Dorsolateral prefrontal cortex (tissue), 122 donors: ENCODE measurements at places on chromosomes 7 and 10.

DNA sequence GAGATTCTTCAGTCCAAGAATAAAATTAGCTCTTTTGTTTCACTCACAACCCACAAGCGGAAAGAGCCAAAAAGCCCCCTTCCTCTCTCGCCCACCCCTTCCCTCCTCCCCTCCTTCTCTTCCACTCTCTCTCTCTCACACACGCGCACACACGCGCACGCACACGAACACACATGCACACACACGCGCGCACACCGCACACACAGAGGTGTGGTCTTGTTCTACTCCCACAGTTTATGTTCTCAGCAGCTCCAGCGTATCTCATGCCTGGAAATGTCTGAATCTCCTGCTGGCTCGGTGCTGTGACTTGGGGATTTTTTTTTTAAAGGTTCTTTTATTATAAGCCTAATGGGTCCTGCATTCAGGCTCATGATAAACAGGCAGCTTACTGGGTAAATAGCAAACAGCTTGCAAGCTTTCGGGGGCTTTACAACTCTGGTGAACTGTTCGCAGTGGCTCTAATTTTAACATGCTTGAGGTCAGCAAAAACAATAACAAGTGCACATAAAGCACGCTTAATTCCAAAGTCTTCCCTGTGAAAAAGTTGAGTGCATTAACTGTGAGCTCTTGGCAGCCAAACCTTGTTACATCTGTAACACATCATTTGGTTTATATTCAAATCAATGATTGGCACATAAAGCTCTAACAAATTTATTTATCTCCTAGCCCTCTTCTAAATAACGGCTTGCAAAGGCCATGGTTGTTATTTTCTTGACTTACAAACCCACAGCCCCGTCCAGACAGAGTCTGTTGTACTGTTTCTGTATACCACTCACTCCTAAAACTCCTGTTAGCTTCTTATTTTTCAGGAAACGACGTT lies 424.1 kb upstream of the MGMT start:
- no peak for DNase-seq

DNA sequence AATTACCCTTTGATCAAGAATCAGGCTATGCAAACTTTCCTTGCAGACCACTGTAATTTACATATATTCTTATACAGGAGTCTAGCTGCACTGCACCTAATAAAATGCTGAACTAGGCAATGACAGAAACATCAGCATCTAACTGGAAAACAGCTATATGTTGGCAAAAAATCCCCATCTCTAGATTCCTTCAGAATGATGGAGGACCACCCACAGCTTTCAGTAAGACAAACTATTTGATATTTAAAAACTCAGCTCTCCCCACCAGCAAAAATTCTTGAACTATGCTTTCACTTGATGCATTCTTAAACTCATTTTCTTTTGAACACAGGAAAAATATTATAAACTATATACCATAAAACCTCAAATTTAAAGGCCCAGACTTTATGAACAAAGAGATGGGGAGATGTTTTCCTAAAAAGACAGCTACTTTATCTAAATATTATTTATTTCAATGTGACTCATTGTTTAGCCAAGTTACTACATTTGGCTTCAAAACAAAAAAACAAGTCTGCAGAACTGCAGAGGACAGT lies 77.4 kb downstream of the SEMA3C start:
- no peak for DNase-seq

DNA sequence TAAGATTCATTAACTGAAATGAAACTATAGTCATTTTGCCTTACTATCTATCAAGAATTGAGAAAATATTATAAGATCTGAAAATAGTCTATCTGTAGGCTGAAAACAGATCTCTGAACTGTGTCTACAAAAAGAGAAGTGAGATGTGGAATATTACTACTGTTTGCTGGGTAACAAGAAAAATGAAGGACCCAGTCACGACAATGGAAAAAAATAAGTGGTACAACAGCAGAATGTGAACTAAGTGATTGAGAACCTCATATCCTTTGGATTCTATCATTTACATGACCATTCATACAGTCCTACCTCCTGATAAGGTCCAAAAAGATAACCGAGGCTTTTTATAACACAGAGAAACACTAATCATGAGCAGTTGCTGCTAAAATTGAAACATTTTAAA lies 94.3 kb downstream of the UBE2H start:
- DNase-seq: no peak

DNA sequence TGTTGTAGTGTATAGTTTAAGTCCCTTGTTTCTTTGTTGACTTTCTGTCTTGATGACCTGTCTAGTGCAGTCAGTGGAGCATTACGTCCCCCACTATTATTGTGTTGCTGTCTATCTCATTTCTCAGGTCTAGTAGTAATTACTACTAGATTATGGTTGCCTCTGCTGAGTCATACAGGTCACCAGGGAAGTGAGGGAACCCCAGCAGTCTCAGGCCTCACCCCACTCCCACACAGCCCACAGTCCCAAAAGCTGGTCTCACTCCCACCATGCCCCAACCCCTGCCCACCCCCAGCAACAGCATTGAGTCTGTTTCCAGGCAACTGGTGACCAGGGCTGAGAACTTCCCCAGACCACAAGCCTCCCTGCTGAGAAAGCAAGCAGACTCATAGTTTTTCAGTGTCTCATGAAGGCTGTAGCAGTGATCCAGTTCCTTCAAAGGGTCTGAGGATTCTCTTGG lies 88.0 kb downstream of the PLXDC2 start:
- DNase-seq: no peak

- DNase-seq: no peak
Observed at GRCh38 chr7:54811846-54812254, 52.8 kb upstream of the SEC61G start.

DNA sequence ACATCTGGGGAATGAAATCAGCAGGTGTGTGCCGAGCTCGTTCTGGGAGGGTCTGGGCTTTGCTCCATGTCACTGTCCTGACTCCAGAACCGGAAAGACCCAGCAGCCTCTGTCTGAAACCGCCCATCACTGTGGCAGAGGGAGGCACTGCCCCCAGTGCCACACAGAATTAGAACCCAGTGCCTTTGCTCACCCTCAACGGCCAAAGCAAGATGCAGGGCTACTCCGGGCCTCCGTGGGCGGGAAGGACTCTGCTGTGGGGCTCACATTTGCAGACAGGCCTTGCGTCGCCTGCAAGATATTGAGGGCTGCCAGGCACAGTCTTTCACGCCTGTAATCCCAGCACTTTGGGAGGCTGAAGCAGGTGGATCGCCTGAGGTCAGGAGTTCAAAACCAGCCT lies 219.2 kb upstream of the PPP2R2D start:
- no peak for DNase-seq

DNA sequence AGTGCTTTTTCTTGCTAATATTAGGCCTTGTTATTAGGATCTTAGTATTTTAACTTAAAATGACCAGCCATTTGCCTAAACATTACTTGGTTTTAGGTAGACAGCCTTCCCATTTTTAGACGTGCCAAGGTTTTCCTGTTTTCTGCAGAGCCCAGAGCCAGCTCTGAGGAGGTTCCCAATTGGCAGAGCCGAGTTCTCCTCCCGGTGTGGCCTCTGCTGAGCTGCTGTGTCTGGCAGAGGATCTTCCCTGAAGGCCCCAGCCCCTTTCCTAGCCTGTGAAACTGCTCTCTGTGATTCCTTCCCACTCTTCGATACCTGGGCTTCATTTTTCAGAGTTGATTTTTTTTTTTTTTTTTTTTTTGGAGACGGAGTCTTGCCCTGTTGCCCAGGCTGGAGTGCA lies 91.4 kb downstream of the EEPD1 start:
- DNase-seq: no peak

DNA sequence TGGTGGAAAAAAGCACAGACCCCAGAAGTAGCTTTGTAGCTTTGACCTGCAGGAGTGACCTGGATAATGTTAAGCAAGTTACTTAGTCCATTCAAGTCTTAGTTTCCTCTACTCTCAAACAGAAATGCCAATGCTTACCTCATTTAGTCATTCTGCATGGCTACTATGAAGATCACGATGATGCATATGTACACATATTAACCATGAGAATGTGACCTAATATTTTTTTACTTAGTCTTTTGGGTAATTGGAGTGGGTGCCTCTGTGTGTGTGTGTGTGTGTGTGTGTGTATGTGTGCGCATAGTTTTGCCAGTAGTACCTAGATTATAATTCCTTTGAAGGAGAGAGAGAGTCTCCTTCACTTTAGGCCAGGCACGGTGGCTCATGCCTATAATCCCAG lies 95.8 kb downstream of the NRP1 start:
- no peak for DNase-seq

DNA sequence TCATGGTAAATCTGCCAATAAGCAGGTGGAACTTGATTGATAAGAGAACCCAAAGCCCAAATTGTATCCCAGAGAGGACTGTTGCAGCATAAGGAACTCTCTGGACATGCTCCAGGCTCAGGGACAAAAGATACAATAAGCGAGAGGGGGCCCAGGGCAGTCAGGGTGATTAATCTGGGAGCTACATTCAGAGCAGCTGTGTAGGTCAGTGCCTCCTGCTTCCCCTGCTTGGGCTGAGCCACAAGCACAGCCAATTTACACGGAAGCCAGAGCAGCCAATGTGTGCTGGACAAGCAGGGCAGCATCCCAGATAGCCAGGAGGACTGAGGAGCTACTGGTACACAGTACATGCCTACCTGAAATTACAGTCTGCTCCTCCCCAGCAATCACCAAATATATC lies 24.2 kb downstream of the MYPN start:
- no peak for DNase-seq

- no peak for DNase-seq
Observed at GRCh38 chr7:17472939-17473338, 174.5 kb downstream of the AHR start.

DNA sequence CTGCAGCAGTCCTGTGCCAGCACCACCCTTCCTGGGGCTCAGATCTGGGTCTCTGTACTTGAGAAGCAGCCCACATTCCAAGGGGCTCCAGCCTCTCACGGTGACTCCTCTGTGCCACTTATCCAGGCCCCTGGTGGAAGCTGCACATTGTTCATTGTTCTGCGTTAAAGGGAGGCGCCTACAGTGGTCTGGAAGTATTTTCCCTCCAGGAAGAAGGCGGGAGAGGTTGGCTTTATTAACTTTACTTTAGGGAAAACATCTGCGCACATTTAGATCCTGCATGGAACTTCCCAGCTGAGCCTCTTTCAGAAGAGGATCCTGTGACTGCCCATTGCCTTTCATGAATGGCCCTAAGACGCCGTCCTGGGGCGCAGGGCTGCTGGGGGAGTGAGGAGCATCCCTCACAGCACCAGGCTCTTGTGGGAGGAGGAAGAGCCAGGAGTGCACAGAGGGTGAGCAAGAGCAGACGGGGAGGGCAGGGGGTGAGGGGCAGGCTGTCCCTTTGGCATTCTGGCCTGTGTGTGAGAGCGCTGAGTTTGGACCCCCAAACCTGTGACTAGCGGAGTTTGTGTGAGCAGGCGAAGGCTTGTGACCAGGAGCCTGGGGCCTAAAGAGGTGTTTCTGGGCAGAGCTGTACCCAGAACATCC lies 98.6 kb upstream of the BTBD16 start:
- no peak for DNase-seq

DNA sequence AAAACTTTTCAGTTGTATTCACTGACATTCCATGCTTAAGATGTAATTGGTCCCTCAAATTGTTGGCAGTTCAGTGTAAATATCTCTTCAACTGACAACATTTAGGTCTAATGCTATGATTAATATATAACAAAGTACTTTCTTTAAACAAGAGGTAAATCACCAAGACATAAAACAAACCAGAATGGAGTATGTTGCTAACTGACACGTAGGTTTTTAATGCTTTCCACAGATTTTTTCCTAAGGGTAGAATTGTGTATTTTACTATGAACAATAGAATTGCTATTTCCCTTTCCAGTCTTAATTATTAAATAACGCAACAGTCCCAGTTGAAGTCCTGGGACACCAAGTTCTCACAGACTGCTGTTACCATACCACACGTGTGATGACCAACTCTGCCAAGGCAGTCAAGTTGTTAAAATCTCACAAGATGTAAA lies 4.1 kb downstream of the JCAD start:
- no peak for DNase-seq

DNA sequence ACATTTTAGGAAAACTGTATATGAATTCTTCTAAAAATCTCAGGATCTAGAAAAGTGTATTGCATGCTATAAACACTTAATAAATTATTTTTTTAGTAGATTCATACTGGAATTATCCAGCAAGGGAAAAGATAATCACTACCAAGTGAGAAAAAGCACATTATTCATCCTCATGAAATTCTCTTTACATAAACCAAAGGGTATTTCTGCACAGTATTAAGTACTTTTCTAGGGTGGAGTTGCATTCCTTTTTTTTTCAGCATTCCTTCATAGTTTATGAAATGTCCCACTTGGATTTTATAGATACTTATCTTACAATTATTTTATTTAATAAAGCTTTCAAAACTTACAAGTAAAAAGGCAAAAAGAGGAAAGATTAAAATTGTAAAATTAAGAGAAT lies 403.3 kb downstream of the HGF start:
- DNase-seq: no peak

DNA sequence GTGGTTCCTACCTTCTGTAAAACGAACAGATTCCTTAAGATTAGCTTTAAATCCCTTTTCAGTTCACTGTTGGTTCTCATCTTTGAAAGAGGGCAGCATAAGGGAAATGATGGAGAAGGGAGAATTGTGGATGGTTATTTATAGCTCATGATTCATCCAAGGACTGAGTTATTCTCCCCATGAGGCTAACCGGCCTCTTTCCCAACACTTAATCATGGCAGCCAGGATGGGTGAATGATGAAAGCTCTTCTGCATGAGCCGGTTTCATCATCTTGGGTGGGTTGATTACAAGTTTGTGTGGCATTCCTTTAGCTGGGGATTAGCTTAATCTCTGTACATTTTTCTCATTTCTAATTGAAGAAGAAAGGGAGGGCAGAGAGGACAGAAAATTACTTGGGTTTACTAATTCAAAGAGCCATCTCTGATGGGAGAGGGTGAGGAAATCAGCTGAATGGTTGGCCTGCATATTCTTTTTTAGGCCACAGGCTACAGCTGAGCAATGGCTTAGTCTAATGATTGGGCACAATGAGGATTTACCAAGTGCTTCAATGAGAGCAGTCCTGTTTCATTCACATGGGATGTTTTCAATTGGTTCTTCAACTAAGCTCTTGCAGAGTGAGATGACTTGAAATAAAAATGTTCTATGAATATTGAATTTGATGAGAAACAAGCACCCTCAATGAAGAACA lies 250.0 kb downstream of the BMPER start:
- DNase-seq: no peak

DNA sequence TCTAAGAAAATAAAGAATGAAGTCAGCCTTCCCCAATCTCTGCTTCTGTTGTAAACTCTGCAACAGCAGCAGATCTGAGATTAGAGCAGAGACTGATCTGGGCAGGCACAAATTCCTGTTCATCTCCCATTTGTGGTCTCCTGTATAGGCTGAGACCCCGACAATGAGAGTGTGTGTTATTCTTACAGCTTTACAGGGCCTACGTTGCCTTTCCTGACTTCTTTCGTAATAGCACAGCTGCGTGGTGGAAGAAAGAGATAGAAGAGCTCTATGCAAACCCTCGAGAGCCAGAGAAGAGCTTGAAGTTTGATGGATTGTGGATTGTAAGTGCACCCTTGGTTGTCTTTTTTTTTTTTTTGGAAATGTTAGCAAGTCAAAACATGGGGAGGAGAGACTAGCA lies 72.1 kb downstream of the PRSS58 start:
- DNase-seq: no peak

GRCh38 chr7:74343281-74344131 lies 54.3 kb downstream of the CLIP2 start:
- no peak for DNase-seq

- DNase-seq: no peak
Observed at GRCh38 chr7:99828811-99829210, 998 bp downstream of the CYP3A43 start.

- no peak for DNase-seq
Observed at GRCh38 chr10:12934777-12935176, 66.7 kb downstream of the CCDC3 start.
